CD4-positive, alpha-beta T cell treated with Interleukin-2 at 100 ng/mL for 4 hours (primary cell): ENCODE measurements at places on chromosomes 12 and 14.

GRCh38 chr12:109958374-109958773 is 37.8 kb downstream of the GIT2 start:
- DNase-seq: no peak

DNA sequence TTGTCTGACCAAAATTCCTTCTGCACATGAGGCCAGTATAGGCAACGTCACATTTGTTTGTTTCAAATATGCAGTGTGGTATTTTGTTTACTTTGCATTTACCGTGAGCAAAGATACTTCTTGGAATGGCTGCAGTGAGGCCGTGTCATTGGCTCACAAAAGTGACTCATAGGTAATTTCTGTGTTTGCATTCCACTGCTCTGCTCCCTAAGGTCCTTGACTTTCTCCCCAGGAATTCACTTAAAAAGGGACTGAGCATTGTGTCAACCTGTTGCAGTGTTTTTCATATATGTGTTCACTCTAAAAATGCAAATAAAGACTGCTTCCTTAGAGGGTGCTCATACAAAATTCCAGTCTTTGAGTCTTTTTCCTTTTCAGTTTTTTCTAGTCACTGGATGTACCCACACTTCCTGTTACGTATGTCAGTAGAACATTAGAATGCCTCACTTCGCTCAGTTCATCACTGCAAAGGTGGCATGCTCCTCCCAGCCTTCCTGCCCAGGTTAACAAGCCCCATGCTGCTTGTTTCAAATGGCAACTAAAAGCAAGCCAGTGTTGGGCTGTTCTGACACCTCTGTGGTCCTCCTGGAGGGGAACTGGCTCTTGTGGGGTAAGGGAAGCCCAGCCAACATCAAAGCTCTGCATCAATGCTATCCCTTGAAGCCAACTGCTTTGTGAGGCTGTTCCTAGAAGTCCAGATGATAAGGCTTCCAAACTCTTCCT is 9.1 kb downstream of the C12orf76 start:
- DNase-seq: peak; percentile 48

GRCh38 chr12:132502149-132502881 is 12.4 kb downstream of the FBRSL1 start:
- DNase-seq: no peak

GRCh38 chr14:104393898-104394381 is 185.6 kb upstream of the C14orf180 start:
- peak; percentile 78 for DNase-seq
